Renal pelvis (tissue), 12 donors: ENCODE measurements at places on chromosomes 4 and X. TPM values are rescaled to one million over a fixed set of nuclear protein-coding genes. Genes with fewer than 3 reads are reported as not detected.

The GAGE1 gene
- polyA plus RNA-seq: not detected

The NLGN3 gene
- 4.3 TPM for polyA plus RNA-seq

The TCP11X2 gene
- 0.19 TPM for polyA plus RNA-seq

The AMBN gene
- polyA plus RNA-seq: 1.0 TPM

The NDUFA1 gene
- 134 TPM for polyA plus RNA-seq

The GPR143 gene
- polyA plus RNA-seq: 13.3 TPM

The MAOA gene
- polyA plus RNA-seq: 22.6 TPM

The TEX11 gene
- 0.13 TPM for polyA plus RNA-seq

The TRIML1 gene
- polyA plus RNA-seq: not detected

The PPARGC1A gene
- polyA plus RNA-seq: 26.7 TPM
